ENCODE measurements at places on chromosomes 3 and 15.

DNA sequence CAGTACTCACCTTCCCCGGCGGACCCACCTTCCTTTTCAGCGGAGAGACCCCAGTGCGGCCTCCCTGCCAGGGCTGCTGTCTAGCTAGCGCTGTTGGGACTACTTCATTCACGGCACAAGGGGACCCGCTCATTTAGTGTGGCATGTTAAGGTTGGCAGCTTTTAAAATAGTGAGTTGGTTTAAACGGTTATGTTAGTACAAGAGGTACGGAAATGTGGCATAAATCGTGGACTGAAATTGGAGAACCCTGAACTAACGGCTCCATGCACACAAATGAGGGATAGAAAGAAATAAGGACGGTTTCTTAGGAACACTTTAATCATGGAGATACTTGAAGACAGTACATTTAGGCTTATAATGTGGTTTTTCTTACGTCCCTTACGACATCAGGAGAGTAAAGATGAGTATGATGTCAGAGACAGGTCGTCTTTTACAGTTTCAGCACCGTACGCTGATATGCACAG, 752 bp downstream of the CEP63 start:
- DNase-seq = no peak

DNA sequence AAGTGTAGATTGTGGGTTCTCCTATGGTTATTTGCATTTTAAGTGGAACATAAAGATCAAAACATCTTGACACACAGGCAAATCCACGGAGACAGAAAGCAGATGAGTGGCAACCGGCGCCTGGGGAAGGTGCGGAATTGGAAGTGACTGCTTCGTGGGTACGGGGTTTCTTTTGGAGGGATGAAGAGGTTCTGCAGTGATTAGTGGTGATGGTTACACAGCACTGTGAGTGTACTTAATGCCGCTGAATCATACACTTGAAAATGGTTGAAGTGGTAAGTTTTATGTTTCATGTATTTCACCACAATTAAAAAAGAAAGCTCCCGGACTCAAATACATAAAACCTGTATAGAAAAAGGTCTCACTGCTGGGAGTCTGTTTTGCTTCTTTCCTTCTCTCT, 18.5 kb upstream of the VPS33B start:
- no peak for DNase-seq

GRCh38 chr15:25930931-25931330, 67.8 kb upstream of the ATP10A start:
- DNase-seq = no peak

- DNase-seq = no peak
Observed at GRCh38 chr3:151062611-151063010, 22.9 kb upstream of the MED12L start.

GRCh38 chr3:45225465-45226205, 452 bp downstream of the TMEM158 start:
- no peak for DNase-seq

DNA sequence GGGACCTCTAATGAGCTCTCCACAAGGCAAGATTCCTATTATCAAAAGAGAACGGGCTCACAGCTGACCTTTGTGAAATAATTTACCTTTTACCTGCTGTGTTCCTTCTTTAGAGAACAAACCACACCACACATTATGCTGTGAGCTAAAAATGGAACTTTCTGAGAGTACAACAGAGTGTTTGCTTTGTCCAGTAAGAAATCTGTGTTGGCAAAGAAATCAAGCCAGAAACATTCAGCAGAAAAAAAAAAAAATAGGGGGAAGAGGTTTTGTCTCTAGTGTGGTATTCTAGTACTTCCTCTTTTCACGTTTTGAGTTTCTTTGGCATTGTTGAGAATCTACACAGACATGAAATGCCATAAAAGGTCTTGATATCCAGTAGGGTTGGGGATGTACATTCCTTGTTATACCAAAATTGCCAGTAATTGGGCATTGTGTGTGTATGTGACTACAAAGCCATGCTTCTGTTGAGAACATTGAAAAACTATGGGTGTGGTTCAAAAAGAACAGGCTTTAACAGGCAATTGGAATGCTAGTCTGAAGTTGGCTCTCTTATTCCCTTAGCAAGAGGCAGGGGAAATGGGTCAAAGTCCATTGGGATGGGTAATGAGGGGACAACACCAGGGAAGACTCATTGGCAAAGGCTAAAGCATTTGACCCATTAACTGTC, 273.5 kb downstream of the NEK10 start:
- no peak for DNase-seq

GRCh38 chr3:186886202-186886981, 43.9 kb downstream of the ADIPOQ start:
- no peak for DNase-seq

DNA sequence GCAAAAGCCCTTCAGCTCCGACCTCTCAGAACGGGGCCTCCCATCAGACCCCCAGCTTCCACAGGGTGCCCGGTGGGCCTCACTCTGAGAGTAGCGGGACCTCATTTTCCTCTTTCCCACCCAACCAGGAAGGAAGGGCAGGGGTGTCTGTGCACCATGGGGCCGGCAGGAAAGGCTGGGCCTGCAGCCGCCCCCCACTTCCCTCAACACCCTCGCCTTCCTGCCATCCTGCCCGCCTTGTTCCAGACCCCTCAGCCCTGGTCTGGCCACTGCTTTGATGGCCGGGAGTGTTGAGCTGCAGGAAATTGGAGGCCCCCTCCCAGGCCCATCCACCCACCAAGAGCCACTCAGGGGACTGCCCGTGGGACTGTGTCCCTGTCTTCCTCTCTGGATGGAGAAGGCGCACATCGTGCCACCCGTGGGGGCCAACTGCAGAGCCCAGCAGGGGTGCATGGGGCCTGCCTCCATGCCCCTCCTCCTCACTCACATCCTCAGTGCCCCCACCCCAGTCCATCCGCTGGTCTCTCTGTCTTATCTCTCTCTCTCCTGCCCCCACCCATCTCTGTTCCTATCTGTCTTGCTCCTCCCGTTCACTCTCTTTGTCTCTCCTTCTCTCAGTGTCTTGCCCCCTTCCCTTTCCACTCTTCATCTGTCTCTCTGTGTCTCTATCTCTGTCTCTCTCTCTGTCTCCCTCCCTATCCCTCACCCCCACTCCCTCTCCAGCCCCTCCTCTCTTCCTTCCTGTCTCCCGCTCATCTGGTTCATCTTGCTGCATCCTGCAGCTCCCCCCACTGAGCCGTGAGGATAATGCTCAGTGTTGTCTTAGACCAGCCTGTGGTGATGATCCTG, 1.8 kb upstream of the PLXND1 start:
- DNase-seq = no peak

Measured in hepatic stellate cell (primary cell).